ENCODE measurements at places on chromosomes 3 and 15.
A peak's percentile ranks its signal among the peaks of the same experiment; 100 is the strongest.

DNA sequence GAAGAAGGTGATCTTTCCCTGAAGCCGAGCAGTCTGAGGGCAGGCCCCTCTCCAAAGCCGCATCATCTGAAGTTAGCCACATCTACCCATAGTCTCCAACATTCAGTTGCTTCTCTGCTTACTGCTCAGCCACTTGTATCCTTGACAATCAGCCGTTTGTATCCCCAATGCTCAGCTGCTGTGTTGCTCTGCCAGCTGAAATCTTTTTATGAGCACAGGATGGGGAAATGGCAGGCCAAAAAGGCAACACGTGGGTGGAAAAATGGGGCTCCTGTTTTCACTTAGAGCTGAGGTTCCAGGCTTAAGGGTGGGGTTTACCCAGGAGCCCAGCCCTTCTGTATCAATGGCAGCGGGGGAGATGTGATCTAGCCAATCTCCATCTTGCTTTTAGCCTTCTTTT lies 36.3 kb downstream of the METTL6 start:
- no peak for DNase-seq

GRCh38 chr3:141311496-141312353 lies 56.6 kb upstream of the ZBTB38 start:
- peak; percentile 96 for DNase-seq

GRCh38 chr3:127817406-127817841 lies 4.9 kb downstream of the MGLL start:
- no peak for DNase-seq

DNA sequence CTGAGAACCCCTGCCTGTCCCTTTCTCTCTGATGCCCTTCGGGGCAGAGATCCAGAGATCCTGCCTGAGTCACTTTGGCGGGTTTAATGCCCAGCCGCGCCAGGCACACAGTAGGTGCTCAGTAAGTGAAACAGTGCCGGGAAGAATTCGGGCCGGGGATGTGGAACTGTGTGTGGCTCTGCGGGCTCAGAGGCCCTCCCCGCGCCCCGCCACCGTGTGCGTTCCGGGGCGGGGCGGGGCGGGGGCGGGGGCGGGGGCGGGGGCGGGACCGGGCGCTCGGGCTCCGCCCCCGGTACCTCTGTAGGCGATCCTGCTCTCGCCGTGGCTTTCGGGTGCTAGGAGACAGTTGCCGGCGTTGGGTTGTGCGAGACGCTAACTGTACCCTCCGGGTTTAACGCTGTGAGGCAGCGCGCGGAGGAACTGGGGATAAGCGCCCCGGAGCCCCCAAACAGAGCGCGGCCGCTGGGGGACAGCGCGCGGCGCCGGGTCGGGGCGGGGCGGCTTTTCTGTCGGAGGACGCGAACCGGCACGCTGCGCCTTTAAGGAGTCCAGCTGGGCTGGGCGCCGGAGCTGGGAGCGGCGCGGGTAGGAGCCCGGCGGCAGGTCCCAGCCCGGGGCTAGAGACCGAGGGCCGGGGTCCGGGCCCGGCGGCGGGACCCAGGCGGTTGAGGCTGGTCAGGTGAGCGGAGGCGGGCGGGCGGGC lies at the start of gene ABHD6:
Gene ABHD6, plus strand, starts transcription at position 555 of the 703 bp plus-strand sequence. CDS start 18,795 bp downstream, outside the sequence.
- peak; percentile 9 for DNase-seq
